ENCODE measurements at places on chromosomes 6 and 20.

- DNase-seq, result no peak
These were observed 8.8 kb upstream of the SMOC2 start for GRCh38 chr6:168432196-168432595.

DNA sequence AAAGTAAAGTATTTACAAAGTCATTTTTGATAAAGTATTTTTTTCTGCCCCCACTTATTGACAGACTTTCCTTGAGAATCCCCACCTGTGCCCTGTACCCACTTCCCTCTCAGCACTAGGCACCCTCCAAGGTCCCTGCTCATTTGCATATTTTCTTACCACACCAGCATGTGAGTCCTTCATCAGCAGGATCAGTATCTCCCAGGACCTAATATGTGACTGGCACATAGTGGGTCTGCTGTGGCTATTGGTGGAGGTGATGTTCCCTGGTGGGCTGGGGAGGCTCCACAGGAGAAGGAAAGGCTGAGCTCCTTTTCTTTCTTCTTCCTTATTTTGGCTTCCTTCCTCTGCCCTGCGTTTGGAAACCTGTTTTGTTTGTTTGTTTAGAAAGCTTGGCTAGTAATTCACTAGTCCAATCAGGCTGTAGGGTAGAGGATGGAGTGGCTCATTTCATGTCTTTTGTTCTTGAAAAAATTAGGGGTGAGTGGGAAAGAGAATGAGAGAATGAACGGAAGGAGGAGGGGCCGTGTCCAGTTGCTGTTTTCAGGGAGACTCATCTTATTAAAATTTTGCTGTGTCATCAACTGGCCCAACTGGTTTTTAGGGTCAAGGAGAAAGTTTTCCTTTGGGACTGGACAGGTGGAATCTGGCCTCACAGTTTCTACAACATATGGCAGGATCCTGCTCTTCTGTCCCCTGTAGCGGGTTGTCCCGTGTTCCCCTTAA, 2.8 kb upstream of the RNF24 start:
- DNase-seq, result no peak

GRCh38 chr6:135062735-135063134, 8.1 kb upstream of the HBS1L start:
- DNase-seq, result no peak

DNA sequence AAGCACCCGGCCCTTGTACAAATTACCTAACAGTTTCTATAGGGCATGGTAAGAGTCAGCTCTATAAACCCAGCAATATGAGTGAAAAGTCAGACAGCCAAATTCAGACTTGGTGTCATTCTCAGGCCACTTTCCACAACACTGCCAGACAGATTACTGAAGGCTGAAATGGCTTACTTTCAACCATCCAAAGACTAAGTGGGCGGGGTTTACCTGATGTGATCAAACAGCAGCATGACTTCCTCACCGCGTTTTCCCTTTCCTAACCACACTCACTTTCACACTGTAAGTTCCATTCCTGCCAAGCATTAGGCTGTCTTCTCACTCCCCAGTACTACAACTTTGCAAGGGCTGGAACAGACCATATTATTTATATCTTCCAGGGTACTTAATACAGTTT, 85.9 kb downstream of the SMLR1 start:
- no peak for DNase-seq

DNA sequence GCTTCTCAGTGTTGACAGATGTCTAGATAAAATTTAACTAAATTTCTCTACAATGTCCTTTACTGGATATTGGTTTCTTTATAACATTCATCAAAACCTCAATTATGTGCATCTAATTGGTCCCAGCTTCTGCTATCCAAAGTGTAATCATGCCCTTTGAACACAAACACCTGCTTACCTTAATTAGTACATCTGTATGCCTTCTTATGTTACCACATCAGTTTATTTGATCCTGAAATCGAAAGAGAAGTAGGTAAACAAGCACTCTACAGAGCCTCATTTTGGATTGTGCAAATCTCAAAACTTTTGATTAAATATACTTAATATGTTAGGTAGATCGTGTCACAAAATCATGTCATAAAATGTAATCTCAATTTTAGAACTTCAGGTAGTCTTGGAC, 36.5 kb downstream of the TAB2 start:
- DNase-seq, result no peak

GRCh38 chr20:49267327-49267726, 10.5 kb downstream of the ZNFX1 start:
- no peak for DNase-seq

DNA sequence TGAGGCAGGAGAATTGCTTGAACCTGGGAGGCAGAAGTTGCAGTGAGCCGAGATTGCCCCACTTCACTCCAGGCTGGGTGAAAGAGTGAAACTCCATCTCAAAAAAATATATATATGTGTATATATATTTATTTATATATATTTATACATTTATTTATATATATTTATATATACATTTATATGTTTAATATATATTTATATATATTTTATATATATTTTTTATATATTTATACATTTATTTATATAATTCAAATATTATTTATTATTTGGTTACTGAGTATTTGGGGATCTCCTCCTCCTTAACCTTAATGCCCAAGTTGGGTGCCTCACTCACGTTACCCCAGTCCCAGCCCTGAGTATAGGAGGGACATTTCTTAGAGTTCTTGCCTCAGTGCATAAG, 2.7 kb downstream of the FAM50B start:
- no peak for DNase-seq

All from stimulated activated CD4-positive, alpha-beta T cell treated with anti-CD3 and anti-CD28 coated beads, Interleukin-15, amount 100 ng/mL, for 1 hour (primary cell).